ENCODE measurements at places on chromosomes 3 and 15.

DNA sequence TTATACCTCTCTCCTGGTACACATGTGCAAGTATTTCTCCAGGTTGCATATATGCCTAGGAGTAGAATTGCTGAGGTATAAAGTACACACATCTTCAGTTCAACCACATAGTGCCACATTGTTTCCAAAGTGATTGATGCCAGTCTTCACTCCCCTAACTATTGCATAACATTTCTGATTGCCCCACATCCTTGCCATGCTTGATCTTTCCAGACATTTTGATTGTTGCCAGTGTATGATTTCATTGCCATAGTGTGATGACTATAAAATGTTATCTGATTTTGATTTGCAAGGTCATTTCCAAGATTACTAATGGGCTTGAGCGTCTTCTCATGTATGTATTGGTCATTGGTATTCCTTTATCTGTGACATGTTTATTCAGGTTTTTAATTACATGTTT is 61.1 kb upstream of the MLF1 start:
- no peak for DNase-seq

DNA sequence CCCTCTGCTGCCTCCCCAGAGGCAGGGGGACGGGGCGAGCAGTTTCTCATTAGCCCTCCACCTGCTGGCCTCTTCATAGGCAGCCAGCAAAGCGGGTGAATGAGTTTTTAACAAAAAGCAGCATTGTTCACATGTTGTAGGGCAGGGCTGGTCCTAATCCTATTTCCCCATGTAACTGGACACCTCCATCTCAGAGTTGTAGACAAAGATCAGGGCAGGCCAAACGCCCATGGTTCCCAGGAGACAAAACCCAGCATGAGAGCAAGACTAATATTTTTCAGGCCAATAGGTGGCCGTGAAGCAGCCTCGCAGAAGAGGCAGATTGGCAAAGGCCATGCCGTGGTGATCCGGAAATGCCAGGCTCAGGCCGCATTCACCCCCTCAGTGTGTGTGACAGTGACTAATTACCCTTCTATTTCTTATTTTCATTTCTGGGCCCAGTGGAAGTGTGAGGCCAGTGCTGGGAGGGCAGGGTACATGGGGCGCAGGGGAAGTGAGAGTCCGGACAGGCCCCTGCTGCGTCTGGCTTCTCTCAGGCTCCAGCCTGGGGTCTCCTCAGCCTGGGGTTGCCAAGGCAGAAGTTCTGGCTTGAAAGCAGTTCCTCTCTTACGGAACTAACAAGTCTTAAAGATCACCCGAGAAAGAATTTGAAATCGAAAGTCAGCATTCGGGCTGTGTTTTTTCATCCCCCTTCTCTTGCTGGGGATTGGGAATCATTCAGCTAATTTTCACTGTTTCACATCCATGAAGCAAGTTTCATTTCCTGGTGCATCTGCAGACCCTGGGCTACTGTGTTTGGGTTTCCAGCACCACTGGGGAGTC is 64.8 kb downstream of the BOC start:
- no peak for DNase-seq

- DNase-seq = no peak
These were observed 27.5 kb upstream of the ZCWPW2 start for GRCh38 chr3:28320981-28321380.

DNA sequence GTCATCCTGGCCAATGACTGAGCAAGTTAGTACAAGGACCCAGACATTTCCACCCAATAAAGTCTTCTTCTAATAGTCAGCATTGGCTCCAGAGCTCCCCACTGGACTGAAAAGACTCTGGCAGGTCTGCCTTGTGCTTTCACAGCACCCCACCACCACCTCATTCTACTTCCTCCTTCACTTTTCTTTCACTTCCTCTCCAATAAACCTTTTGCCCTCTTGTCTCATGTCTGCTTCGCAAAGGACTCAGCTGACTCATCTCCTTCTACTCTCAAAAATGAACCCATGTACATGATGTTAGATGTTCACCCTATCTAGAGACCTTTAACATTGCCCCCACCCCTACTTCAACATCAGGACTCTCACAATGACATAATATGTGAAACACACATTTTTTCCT is 181.0 kb upstream of the PPP2R3A start:
- DNase-seq = no peak

- no peak for DNase-seq
These were observed 22.7 kb upstream of the IREB2 start for GRCh38 chr15:78415284-78415683.

DNA sequence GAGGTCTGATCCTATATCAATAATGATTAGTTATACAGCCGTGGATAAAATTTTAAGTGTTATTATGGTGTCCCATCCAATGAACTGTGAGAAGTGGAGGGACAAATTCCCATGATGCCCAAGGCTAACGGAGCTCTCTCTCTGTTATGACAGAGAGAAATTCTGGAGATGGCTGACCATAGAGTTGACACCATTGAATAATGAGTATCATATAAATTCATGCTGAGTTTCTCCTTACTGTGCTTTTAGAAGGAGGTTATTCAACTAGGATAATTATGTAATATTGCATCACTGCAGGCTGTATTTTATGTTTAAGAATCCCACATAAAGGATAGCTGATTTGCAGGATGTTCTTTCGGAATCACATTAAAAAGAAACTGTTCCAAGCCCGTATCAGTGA is 82.9 kb downstream of the PYDC2 start:
- DNase-seq = no peak

DNA sequence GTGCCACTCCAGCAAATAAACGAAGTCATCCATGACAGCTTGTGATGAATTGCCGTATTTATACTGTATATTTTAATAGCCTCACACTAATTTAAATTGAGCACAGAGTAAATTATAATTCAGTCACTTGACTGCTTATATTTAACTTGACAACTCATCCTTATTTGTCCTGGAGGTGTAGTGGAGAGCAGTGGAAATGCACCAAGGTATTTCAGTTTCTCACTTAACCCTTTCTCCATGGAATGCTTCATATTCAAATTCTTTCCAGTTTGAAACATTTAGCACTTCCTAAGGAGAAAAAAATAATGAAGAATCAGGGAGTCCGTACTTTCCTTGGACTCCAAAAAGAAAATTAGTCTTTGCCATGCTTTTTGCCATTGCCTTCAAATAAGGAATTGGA is 99.0 kb downstream of the MAP2K5 start:
- no peak for DNase-seq

DNA sequence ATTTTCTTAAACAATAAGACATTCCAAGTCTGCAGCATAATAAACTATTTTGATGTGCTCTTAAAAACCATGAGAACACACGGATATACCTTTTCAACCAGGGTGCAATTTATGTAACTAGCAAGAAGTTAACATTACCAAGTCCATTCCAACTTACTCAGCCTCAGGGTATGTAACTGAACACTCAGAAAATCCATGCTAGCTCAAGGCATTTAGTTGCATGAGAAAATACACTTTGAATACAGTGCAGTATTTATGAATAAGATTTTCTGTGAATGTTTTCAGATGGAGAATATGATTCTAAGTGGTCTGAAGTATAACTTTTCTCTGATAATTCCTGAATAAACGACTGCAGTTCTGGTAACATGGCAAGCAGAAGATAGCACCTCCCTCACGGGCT is 124.3 kb downstream of the SNRK start:
- DNase-seq = no peak

- no peak for DNase-seq
These were observed 44.7 kb downstream of the CBLB start for GRCh38 chr3:105824129-105824528.

- no peak for DNase-seq
These were observed 34.9 kb downstream of the GRIP2 start for GRCh38 chr3:14505001-14505802.

DNA sequence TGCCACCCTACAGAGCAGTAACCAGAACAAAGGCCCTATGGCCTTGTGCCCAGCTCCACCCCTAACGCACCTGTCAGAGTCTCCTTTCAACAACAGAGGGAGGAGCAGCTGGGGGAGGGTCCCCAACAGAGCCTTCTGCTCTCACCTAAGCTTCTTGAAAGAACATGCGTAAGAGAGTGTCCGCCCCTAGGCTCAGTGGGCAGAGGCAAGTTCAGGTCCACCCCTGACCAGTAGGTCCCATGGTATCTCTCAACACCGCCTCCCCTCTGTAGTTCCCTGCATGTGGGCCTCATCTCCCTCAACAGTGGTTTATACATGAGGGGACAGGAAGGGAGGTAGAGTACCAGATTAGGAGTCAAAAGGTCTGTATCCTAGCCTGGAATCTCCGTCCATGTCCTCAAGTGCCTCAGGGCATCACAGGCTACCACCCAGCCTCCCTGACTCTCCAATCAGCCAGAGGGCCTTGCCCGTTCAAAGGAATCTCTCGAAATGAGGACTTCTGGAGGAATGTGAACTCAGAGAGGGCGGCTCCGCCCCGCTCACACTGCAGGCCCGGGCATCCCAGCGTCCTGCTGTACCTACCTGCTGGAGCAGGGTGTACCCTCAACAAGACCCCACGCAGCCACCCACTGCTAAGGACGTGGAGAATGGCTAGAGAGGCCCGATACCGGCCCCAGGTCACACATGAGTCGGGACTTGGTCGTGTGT is 680 bp downstream of the POC1A start:
- no peak for DNase-seq

DNA sequence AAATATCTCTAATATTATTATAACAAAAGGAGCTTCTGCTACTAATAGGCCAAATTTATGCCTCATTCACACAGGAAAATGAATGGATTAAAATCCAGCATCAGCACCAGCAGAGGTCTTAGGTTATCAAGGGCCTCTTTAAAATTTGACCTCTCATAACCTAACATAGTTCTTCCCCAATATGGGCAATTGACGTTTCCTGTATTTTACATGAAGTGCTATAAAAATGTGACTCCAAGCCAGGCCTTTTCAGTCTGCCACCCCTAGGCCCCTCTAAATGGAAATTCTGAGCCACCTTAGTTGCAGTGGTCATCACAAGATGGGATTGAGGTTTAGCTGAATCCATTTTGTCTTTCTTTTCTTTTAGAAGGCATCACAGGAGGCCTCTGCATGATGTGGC is 70.1 kb downstream of the CASR start:
- no peak for DNase-seq

DNA sequence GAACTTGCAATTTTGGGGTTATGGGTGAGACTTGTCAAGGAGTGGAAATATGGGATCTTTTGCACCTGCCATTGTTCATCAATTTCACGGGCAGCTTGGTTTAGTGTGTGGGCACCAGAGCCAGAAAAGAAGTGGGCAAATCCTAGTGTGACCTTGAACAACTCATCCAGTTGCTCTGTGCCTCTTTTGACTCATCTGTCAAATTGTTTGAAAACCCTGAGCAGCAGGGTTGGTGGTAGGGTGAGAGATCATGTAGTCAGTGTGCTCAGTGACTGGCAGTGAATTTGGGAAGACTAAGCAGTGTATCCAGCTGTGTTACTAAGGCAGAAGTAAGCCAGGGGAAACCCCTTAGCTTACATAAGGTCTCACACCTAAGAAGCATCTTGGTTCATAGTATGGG is 293.0 kb upstream of the TRIM42 start:
- DNase-seq = no peak
